ENCODE measurements at places on chromosomes 3 and 15.

DNA sequence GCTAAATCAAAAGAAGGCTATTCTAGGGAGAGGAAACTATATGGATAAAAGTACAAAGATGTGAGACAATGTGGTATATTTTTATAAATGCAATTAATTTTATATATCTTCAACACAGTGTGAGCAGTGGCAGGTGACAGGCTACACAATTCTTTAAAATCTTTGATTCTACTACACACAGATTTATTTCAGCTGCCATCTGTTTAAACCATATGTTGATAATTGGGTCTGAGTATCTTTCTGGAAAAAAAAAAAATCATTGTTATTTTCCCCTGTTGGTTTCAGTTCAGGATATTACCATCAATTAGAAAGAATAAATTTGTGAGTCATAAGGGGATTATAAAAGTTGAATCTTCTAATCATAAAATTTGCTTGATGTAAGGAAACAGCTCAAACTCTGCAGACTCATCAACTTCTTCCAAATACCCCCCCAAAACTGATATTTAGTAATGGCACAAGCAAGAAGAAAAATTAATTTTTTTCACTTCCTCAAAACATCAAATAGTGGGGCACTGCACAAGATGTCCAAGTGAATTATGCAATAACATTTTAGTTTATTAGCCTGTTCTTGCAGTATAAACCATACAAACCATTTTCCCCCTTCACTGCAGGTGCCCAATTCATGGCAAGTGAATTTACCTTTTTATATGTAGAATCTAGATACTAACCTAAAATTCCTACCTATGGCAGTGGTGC is 12.0 kb downstream of the PIERCE2 start:
- DNase-seq: no peak

GRCh38 chr15:68874788-68875187 is 54.1 kb upstream of the ANP32A start:
- no peak for DNase-seq

DNA sequence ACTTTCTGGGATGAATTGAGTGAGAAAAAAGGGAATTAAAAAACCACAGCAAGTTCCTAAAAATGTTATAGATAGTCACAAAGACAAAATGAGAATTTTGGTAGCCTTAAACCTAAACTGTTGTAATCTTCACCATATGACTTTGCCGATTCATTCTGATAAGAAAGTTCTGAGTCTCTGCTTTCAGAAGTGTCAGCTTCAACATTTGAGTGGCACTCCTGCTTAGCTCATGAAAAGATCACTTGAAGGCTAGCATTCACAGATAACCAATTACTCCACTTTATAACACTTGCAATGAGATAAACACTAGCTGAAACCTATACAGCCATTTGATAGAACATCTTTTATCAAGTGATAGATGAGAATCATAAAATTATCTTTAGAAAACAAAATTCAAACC is 288.1 kb upstream of the POU1F1 start:
- no peak for DNase-seq

DNA sequence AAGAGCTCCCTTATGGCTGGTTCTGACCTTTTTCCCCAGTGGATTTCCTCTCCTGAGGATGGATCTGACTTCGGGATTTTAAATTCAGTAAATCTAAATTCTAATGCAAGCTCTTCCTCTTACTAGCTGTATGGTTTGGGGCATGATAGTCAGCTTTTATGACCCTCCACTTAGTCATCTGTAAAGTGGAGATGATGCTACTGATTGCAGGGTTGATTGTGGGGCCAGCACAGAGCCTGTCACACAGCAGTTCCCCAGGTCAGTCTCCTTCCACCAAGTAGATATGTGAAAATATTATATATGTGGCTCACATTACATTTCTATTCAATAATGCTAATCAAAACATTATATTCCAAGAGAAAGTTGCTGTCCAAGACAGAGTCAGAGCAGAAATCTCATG is 141.3 kb upstream of the UBE2E1 start:
- DNase-seq: no peak

DNA sequence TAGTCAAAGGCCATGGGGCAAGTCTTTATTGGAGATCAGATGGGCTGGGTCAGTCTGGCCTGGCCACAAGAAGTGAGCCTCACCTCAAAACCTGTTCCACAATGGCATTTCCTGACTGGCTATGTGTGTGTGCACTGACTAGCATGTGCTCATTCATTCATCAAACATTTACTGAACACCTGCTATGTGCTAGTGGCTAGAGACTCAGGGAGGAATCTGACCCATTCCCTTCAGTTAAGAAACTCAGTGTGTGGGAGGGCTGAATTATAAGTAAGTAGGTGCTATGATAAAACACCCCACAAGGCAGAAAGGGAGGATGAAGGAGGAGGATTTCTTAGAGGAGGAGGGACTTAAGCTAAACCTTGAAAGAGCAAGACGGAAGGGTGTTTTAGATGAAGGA is 5.4 kb upstream of the CGNL1 start:
- no peak for DNase-seq

GRCh38 chr15:36254426-36254825 is 325.0 kb upstream of the CDIN1 start:
- no peak for DNase-seq

DNA sequence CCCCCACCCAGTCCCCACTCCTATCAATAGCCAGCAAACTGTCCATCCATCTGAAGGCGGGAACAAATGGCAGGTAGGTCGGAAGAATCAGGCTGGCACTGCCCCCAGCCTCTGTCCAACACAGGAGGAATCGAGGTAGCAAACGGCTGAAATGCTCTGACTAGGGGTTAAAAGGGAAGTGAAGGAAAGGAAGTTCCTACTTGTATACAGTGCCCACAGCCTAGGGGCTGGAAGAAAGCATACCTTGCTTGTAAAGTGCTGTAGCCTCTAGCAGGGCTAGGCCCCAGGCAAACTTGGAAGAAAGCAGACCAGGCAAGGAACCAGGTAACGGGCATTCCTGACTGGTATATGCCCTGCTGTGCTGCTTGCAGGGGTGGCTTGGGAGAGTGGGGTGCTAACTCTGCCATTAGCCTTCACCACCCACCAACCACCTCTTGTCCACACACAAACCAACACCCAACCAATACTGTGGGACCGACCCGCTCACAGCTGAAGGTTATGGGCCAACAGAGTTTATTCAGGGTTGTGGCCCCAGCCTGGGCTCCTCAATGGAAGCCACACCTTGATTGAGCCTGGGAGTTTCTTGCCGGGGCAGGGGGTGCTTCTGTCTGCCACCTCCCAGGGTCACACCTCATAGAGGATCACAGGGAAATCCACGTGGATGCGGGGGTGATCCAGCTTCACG is 2.4 kb downstream of the TUSC2 start:
- no peak for DNase-seq

DNA sequence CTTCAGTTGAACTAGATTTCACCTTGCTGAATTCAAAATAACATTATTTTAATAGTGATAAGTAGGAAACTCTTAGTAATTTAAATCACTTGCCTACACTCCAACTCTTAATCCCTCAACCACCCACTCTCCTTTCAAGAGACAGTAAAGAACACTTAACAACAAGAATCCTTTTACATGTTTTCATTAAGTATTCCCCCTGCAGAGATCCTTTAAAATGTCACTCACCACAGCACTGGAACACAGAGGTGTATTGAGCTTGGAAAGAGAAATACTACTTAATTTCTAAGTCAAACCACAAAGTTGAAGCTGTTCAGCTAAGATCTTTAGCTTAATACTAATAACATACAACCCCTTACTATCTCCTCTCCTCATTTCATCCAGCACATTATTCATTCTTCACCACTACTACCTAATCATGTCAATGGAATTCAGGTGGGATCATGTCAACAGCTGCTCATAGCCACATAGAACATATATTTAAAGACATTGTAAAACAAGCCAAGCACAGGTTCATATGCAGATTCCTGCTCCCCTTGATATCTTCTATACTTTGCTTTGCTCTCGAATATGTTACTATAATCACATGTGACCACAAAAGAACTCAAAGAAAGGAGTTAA is 40.5 kb downstream of the IMPG2 start:
- DNase-seq: no peak

DNA sequence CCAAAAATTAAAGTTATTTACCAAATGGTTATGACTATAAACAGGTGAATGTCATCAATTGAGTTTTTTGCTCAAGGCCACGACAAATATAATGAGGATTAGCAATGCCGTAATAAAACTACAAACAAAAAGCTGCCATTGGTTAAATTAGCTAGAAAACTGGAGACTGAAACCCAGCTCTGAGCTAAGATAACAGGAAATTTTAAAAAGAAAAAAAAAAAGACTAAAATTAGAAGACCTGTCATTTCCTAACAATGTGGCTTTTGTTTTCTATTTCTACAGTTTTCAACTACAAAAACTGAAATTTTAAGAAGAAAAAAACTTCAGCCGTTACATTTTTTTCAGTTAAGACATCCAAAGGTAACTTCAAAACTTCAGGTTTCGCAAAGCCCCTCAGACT is 9.7 kb downstream of the SLC12A6 start:
- DNase-seq: no peak

DNA sequence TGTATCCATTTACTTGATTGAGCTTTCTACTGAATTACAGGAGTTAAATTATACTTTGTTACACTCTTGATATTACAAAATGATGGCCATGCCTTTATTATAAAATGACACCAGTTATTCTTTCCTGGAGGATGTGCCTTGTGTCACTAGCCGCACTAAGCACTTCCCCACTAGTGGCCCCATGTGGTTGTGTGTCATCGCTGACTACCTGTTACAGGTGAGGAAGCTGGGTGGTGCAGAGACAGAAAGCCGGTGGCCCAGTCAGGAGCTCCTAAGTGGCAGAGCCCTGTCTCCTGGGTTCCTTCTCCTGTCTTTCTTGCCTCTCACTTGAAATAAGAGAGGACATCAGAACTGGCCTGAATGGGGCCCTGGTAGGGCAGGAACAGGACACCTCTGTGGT is 96.8 kb downstream of the IGF1R start:
- DNase-seq: no peak

DNA sequence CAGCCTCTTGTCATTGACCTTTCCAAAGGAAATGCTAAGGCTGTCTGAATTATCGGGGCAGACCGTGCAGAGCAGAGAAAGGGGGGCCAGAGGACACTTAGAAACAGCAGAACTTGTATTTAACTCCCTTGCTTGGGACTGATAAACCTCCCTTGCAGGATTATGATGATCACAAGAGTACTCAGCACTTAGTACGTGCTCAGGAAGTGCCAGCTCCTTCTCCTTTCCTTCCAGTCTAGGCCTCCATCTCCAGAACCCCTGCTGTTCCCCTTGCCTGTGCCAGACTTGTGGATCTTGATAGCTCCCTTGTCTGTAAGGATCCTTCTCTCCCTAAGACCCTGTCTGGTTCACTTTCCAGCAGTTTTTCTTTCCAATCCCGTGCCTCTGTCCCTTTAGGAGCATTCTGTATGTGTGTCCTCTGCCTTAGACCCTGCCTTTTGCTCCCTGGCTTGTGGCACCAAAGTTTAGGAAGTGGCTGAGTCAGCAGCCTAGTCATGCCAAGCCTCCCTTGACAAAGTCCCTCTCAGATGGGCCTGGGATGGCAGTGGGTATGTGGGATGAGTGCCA is 747 bp downstream of the SORD start:
- no peak for DNase-seq

- DNase-seq: no peak
These were observed 41.3 kb upstream of the GRIP2 start for GRCh38 chr3:14581334-14582044.

GRCh38 chr3:129161860-129162271 is 1.0 kb upstream of the ISY1 start:
- no peak for DNase-seq

DNA sequence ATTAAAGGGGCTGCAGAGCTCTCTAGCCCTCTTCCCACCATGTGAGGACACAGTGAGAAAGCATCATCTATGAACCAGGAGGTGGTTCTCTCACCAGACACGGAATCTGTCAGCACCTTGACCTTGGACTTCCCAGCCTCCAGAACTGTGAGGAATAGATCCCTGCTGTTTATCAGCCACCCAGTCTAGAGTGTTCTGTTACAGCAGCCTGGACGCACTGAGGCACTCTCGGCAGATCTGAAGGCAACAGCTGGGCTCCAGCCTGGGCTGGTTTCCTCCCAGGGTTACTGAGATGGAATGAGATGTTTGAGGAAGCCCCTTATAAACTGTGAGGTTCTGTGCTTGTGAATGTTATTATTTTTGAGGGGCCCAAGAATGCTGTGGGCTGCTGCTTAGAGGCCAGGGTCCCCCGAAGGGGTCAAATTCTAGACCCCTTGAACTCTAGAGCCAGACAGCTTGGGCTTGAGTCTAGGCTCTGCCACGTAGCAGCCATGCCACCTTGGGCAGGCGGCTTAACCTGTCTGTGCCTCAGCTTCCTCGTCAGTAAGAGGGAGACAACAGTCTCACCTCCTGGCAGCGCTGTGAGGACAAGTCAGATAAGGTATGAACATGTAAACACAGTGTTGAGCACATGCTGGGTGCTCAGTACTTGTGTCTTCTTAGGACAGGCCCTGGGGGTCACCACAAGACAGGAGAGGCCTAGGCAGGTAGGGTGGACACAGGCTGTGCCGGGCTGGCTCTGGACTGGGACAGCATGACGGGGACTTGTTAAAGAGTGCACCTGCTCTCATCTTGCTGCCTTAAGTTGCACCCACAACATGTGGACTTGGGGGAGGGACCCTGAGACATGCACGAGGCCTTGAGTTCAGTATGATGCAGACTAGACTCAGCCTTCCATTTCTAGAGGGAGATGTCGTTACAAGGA is 49.2 kb downstream of the MGLL start:
- no peak for DNase-seq

DNA sequence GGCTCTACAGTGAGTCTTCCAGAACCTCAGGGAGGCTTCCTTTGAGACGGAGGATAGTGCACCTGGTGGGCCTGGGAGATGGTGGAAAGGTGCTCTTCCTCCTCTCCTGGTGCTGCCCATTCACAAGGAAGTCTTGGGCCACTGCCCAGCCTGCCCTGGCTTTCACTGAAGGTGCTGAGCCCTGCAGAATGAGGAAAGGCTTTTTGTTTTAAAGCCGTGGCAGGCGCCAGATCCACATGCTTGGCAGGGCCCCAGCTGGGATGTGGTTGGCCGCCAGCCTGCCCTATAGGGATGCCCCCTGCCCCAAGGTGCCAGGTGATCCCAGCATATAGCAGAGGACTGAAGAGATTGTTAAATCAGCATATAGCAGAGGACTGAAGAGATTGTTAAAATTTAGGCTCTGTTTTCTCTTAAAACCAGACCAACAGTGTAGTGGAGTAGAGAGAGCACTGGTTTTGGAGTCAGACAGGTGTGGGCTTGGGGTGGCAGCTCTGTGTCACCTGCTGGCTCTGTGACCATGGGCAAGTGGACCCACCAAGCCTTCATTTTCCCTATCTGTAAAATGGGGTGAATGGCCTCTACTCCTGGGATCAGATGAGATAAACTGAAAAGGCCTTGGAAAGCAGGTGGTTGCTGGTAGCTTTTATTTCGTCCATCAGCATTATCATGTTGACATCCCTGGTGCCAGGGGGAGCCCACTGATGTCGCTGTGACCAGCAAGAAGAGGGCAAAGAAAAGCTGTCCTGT is 53.3 kb downstream of the SLC6A6 start:
- DNase-seq: no peak

DNA sequence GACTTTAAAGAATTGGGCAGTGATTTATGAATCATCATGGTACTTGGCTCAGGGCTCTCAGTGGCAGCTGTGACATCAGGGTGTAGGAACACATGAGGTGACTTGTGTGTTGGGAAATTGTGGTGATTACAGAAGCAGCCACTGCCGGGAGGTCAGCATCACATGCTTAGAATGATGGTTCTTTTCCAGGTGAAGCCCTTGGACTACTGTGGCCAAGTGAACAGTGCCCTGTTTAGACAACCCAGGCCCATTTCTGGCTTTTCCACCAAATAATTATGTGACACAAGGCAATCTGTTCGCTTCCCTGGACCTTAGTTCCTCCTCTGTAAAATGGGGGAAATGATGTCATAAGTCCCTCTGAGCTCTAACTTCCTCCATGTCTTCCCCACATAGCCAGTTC is 139.7 kb upstream of the ROPN1 start:
- no peak for DNase-seq

GRCh38 chr3:188853856-188854771 is 317.7 kb upstream of the TPRG1 start:
- no peak for DNase-seq
